Brain (organoid and tissue), 16 donors: ENCODE measurements at places on chromosomes 11 and 22. TPM values are rescaled to one million over a fixed set of nuclear protein-coding genes. Genes with fewer than 3 reads are reported as not detected.

LRP4 gene
- polyA plus RNA-seq = 32.9 TPM

NDUFC2 gene
- polyA plus RNA-seq = 335 TPM

OR52E8 gene
- not detected for polyA plus RNA-seq

PAX6 gene
- polyA plus RNA-seq = 16.7 TPM

LIF gene
- polyA plus RNA-seq = 0.22 TPM
